ENCODE measurements at places on chromosomes 13 and 19.

DNA sequence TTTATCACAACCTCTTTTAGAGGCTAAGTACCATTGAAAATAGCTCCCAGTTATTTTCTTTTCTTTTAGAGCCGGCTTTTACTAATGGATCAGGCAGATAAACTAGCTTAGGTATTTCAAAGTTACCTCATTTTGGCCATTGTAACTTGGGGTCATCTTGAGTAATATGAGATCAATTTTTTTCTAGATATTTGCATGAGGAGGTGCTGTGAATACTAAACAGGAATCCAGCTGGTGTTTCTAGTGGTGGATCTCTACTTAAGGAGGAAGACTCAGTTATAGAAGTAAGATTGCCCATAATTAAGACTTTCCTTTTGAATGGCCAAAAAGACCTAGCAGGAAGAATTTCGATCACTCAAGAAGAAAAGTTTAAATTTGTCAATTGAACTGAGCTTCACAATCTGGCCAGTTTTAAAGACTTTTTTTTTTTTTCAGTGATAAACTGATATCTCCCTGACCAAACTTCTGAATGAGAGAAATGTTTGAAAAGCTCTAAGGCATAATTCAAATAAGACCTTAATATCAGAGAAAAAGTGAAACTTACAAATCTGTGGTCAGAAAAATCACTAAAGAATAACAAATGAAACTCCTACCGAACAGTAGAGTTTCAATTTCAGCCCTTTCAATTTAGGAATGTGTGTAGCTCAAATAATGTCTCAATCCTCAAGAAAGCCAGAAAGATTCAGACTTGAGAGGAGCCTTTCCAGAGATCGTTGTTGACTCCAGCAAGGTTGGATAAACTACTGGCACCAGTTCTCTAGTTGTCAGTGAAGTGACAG is 11.6 kb upstream of the NAA16 start:
- no peak for DNase-seq

DNA sequence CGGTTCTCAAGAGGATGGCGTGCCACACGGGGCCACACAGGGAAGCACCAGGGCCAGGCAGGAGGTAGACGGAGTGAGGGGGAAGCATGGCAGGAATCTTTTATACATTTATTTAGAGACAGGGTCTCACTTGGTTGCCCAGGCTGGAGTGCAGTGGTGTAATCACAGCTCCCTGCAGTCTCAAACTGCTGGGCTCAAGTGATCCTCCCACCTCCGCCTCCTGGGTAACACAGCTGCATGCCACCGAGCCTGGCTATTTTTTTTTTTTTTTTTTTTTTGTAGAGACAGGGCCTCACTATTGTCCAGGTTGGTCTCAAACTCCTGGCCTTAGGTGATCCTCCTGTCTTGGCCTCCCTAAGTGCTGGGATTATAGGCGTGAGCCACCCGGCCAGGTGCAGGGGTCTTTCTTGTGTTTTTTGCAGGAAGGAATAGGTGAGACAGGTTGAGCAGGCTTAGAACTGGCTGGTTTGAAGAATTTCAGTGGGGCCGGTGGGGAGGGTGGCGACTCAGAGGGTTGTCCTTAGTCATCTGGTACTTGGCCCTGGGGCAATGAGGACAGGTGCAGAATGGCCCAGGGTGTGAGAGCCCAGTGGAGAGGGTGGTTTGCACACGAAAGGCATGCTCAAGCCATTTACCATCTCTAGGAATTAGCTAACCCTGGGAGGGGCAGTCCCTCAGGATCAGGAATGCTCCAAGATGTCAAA is 7.6 kb downstream of the SSC5D start:
- DNase-seq, result no peak

GRCh38 chr13:24670174-24670573 is 10.0 kb upstream of the ATP12A start:
- DNase-seq, result no peak

- no peak for DNase-seq
Measured at GRCh38 chr13:75932636-75933035, 296.5 kb downstream of the LMO7 start.

DNA sequence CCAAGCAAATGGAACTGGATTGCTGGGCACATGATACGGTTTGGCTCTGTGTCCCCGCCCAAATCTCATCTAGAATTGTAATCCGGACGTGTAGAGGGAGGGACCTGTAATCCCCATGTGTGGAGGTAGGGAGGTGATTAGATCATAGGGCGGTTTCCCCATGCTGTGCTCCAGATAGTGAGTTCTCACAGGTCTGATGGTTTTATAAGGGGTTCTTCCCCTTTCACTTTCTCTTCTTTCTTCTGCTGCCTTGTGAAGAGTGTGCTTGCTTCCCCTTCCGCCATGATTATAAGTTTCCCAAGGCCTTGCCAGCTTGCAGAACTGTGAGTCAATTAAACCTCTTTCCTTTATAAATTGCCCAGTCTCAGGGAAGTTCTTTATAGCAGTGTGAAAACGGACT is 32.6 kb upstream of the MTIF3 start:
- no peak for DNase-seq

GRCh38 chr13:85544756-85545155 is 254.5 kb downstream of the SLITRK6 start:
- DNase-seq, result no peak

DNA sequence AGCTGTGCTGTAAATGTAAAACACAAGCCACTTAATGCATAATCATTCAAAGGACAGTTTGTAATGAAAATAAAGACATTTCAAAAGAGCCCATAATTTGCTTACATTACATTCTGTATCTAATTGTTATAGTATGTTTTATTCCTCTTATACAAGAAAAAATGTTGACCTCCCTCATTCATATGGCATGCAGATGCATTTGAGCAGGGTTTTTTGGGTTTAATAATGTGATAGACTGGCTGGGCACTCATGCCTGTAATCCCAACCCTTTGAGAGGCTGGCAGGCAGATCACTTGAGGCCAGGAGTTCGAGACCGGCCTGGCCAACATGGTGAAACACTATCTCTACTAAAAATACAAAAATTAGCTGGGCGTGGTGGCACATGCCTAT is 11.6 kb upstream of the ARL11 start:
- DNase-seq, result no peak

DNA sequence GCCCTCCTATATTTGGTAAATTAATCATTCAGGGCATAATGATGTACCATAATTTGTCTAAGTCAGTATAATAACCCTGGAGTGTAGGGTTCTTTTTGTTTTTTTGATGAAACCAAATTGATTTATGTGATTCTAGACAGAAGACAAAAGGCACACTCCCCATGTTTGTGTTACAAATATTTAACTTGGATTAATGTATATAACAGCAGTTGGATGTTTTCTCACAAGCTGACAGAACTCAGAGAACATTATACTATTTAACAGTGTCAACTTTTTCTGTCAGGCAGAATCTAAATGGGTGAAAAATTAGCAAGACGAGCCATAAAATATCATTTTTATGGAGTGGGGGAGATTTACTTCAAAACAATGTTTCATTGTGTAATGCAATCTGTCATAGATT is 15.2 kb downstream of the CBY2 start:
- no peak for DNase-seq

- no peak for DNase-seq
Measured at GRCh38 chr19:18839465-18840287, 7.9 kb downstream of the UPF1 start.

DNA sequence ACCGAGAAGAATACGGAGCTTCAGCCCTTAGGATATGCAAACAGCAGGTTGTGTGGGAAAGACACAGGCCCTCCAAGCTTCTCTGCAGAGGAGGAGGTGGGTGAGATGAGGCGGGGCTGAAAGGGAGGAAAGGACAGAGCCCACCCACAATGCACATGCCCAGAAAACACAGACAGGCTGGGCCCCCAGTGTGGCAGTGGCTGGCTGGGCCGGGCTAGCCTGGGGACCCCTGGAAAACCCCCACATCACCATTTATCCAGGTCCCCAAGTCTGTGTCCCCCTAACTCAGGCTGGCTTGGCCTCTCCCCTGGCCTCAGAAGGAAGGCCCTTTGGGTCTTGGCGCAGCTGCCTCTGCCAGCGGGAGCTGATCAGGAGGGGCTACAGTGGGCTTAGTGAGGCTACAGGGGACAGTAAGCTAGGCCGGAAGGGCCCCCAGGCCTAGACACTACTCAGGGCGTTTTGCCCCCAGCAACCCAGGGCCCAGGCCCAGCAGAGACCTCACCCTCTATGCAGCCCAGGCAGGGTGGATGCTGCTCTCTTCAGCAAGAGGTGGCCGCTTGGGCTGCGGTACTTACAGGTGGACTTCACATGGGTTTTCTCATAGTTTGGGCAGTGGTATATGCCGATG is 119.5 kb downstream of the TUBA3C start:
- no peak for DNase-seq

DNA sequence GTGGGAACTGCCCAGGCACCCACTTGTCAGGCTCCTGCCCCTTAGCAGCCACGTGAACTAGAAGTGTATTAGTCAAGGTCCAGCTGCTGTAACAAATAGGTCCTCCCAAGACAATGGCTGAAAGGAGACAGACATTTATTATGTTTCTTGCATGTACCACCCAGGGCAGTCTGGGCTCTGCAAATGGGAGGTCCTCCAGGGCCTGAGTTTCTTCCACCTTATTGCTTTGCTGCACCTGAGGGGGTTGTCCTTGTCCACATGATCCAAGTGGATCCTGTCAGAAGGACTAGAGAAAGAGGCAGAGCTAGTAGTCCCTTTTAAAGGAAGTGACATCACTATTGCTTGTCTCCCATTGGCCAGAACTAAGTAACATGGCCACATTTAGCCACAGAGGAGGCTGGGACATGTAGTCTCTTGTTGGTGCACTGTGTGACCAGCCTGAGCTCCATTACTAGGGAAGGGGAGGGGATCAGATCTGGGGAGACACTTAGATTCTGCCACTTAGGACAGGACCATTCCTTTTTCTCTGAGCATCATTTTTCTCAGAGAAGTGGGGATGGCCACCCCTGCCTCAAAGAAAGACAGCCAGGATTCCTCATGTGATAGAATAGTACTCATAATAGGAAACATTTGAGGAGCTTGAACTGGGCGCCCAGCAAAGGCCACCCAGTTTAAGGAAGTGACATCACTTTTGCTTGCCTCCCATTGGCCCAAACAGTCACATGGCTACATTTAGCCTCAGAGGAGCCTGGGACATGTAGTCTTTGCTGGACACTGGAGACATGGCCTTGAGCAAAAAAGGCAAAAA is 15.1 kb downstream of the CC2D1A start:
- peak; percentile 43 for DNase-seq

DNA sequence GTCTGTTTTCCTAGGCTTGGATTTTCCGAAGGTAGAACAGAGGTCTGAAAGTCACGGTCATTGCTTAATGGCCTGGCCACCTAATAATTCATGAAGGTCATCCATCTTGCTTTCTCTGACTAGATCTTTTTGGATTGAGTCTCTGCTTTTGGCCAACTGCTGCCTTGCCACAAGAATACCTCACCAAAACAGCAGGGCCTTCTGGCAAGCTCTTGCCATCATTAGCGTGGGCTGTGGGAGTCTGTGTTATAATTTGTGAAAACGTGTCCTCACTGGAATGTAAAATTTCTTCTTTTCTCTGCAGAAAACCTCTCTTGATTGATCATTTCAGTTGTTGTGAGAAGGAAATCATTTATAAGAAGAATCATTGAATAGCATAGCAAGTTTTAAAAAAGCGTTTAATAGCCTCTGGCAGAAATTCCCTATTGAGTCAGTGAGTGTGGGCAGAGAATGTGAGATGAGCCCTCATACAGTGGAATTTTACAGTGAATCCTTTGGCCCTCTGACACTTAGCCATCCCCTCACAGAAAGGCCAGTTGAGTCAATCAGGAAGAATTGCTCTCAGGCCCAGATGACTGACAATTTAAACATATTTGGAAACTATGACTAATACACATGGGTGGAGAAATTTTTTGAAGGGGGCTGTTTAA is 43.2 kb upstream of the ERICH6B start:
- DNase-seq, result no peak

- no peak for DNase-seq
Measured at GRCh38 chr19:53982001-53982451, 9.4 kb upstream of the CACNG6 start.

GRCh38 chr13:113275387-113275786 is 21.7 kb upstream of the LAMP1 start:
- DNase-seq, result peak; percentile 21

- peak; percentile 23 for DNase-seq
Measured at GRCh38 chr19:1725100-1726064, 27.9 kb upstream of the ONECUT3 start.

- peak; percentile 22 for DNase-seq
Measured at GRCh38 chr19:996051-996838, 4.0 kb upstream of the GRIN3B start.

DNA sequence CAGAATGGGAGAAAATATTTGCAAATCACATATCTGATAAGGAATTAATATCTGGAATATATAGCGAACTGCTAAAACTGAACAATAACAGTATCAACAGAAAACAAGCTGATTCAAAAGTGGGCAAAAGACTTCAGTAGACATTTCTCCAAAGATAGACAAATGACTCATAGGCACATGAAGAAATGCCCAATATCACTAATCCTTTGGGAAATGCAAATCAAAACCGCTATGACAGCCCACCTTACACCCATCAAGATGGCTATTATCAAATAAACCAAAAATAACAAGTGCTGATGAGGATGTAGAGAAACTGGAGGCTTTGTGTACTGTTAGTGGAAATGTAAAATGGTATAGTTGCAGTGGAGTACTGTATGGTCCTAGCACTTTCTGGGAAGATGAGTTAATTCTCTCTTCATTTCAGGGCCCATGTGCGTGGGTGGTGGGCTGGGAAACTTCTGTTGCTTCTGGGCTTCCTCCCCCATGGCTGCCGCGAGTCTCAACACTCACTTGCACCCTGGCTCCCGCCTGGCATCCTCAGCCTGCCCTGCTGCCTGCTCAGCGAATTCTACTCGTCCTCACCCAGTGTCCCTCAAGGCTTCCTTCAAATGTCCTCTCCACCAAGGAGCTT is 12.4 kb upstream of the GJA3 start:
- no peak for DNase-seq

GRCh38 chr19:55256562-55257460 is 2.0 kb downstream of the PPP6R1 start:
- no peak for DNase-seq

DNA sequence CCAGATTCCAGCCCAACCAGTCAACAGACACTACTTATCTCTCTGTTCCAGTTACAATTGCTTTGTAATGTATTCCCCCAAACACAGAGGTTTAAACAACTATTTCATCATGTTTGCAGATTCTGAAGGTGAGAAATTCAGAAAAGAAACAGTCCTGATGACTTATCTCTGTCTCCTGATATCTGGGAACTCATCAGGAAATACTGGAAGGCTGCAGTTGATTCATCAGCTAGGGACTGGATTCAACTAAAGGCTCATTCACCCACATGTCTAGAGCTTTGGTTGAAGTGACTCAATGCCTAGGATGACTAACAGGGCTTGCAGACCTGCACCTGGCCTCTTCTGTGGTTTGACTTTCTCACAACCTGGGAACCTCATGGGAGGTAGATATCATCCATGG is 56.6 kb upstream of the GPC6 start:
- DNase-seq, result no peak

GRCh38 chr19:5844456-5845433 is 5.2 kb upstream of the FUT6 start:
- DNase-seq, result no peak
